Activated T-helper 17 cell treated with anti-CD3 and anti-CD28 coated beads, Interleukin-2, amount 50 U/mL, for 72 hours (primary cell): ENCODE measurements at places on chromosomes 6 and 20. TPM values are rescaled to one million over a fixed set of nuclear protein-coding genes. Genes with fewer than 3 reads are reported as not detected.

The MYLK2 gene
- total RNA-seq = 0.86 TPM

The MYLK4 gene
- 0.28 TPM for total RNA-seq

The XKR7 gene
- total RNA-seq = 0.04 TPM

The MATN4 gene
- total RNA-seq = 0.11 TPM

DNA sequence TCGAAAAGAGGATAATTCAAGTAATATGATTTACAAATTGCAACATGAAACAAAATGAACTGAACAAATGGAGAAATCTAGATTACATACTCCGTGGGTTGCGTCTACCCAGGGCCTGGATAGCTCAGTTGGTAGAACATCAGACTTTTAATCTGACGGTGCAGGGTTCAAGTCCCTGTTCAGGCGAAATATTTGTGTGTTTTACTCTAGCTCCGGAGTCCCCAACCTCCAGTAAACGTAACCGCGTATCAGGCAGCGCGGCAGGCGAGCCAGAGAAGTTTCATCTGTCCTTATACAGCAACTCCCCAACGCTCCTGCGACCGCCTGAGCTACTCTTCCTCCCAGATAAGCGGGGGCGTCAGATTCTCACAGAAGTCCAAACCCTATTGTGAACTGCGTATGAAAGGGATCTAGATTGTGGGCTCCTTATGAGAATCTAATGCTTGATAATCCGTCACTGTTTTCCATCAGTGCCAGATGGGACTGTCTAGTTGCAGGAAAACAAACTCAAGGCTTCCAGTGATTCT, 176.1 kb downstream of the TRIM27 start:
- ATAC-seq = no peak

- no peak for ATAC-seq
Observed at GRCh38 chr6:82588020-82588419, 224.4 kb downstream of the TPBG start.

- no peak for ATAC-seq
Observed at GRCh38 chr6:33571637-33572316, 8.3 kb downstream of the BAK1 start.

- no peak for ATAC-seq
Observed at GRCh38 chr20:19449051-19449450, 236.6 kb downstream of the SLC24A3 start.

GRCh38 chr6:38723783-38724182, 8.7 kb downstream of the DNAH8 start:
- ATAC-seq = no peak

GRCh38 chr20:21291026-21291425, 12.1 kb upstream of the XRN2 start:
- ATAC-seq = no peak

- no peak for ATAC-seq
Observed at GRCh38 chr6:147604373-147604772, 95.9 kb downstream of the SAMD5 start.

DNA sequence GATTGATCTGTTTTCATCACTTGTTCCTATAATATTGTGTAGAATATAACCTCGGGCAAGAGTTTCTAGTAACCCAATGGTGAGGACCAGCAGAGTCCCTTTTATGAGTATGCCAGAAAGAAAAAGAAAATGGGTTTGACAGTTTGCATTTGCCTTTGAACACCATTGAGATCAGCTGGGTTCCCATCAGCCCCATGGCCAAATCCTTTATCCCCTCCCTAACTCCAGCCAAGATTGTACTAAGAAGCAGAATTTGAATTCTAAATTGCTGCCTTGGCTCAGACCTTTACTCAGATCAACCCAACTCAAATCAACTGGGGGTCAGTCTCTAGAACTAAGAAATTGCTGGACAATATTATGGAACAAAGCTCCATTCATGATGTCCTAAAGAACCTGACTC, 187.4 kb downstream of the TBC1D7 start:
- ATAC-seq = no peak
